ENCODE measurements at places on chromosomes 6 and 20.
A peak's percentile ranks its signal among the peaks of the same experiment; 100 is the strongest.

DNA sequence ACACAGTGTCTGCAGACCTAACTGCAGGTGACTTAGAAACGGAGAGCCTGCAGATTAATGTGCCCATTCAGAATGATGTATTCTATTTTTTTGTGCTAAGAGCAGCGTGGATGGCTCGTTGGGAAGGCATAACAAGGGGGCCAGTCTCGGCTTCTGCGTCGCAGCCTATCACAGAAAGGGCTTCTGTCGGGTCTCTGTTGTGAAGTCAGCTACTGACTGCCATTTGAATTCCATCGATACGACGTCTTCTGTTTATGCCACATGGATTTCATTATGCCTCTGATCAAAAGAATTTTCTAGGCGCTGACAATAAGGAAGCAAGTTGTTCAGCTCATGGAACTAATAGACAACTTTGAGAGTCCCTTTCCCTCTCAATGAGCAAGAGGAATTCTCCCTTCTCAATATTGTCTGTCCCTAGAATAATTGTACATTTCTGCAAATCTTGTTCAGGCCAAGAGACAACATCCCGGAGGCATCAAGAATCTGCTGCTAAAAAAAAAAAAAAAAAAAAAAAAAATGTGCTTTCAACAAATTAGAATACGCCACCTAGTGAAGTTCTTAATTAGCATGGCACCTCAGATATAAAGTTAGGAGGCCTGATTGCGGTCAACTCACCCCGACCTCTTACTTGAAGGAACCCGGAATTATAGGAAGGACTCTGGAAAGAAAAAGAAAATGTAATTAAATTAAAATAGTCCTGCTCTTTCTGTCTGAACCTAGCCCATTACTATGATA lies 223.9 kb downstream of the TSHZ2 start:
- no peak for DNase-seq

- no peak for DNase-seq
Observed at GRCh38 chr6:32833664-32834063, 4.9 kb downstream of the TAP2 start.

GRCh38 chr6:105790635-105791034 lies 295.5 kb upstream of the PRDM1 start:
- no peak for DNase-seq

DNA sequence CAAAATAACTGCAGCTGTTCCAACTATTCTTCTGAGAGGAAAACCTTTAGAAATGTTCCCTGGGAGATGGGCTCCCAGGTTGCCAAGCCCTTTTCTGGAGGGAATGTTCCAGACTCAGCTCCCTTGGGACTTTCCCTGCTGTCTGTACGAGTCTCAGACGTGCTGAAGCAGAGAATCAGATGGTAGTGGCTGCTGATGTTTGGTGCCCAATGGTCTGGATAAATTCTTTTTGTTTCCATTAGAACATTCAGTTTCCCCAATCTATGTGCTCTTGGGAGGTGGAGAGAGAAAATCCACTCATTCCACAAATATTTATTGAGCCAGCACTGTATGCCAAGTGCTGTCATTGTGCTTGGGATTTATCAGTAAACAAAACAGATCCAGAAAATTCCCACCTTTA lies 40.0 kb downstream of the SNHG17 start:
- no peak for DNase-seq

DNA sequence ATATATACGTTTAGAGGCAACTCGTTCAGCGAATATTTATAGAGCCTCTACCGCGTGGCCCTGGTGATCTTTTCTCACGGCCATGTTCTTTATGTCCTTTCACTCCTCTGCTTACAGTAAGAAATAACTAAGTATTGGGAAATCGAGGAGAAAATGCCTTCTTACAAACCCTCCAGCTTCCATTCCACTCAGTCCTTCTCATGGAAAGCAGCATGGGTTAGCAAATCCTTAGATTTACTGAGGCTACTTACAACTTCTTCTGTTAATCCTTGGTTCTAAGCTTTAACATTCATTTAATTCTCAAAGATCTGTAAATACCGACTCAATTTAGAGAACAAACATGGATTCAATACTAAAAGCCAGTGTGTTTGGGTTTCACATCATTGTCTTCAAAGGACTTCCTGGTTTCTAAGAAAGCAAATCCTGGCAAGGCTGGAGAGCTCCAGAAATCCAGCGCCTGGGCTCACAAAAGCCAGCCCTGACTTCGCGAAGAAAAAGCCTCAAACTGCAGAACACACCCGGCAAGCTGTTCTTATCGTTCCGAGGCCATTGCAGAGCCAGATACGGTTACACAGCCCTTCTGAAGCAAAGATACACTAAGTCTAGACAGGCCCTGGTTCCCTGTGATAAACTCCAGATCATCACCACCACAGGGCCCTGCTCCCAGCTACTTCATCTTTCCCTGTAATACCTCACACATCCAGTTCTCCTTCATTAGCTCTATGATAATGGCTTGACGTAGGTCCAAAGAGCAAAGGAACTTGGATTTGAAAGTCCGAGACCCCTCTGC lies 19.2 kb downstream of the AGPAT4 start:
- DNase-seq, result no peak

GRCh38 chr6:43823879-43824702 lies 54.1 kb downstream of the VEGFA start:
- no peak for DNase-seq

- DNase-seq, result no peak
Observed at GRCh38 chr6:3825331-3825831, 23.8 kb upstream of the FAM50B start.

DNA sequence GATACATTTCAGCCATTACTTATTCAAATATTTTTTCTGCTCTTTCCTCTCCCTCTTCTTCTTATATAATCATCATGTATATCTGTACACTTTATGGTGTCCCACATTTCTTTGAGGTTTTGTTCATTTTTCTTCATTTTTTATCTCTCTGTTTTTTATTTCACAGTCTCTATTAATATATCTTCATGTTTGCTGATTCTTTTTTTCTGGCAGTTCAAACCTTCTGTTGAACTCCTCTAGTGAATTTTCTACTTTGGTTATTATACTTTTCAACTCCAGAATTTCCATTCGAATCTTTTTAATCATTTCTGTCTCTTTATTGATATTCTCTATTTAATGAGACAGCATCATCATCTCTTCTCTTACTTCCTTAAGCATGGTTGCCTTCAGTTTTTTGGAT lies 38.9 kb upstream of the FOXC1 start:
- DNase-seq, result no peak

DNA sequence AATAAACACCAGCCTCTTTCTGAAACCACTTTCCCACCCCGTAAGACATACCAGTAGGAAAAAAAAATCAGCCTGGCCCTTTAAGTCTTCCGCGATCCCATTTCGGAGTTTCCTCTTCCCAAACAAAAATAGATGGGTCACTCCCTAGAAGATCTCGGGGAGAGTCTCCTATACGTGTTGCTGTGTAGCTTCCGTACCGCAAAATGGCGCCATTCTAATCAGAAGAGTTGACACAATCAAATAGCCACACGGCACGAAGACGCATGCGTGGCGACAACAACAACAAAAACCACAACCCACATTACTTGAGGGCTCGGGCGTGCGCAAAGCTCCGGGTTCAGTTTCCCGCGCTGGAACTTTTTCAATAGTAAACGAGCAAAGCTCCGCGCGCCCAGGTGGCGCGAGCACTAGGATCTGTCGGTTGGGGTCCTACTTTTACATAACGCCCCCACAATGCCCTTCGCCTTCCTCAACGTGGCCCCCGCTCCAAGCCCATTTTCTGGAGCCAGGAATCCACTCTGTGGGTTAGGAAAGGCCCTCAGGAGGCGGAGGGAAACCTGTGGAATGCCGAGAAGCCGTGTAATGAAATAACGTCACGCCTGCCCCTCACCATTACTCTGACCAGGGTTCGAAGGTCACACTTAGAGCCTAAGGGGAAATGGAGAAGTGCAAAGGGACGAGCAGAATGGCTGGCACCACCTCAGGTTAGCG lies at the start of gene GPANK1:
Gene GPANK1 (minus strand): TSS at position 208 of the 711 bp plus-strand sequence. CDS start 519 bp downstream, outside the sequence.
- peak; percentile 89 for DNase-seq

DNA sequence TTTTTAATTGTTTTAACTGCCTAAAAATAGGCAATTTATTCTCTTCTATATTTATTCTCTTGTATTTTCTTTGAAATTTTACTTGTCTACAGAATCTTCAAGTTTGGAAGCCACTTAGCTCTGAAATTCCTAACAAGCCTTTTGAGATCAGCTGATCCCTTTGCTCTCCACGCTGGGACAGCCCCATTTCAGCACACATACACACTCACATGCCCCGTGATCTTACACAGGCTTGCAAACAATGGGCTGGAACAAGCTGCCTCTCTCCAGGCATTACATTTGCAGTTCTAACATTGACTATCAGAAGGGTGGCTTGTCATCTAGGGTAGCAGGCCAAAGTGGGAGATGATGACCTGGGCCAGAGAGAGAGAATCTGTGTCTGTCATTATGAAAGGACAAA lies 62.1 kb upstream of the RAB32 start:
- no peak for DNase-seq

GRCh38 chr6:53539561-53539960 lies 5.3 kb downstream of the GCLC start:
- no peak for DNase-seq

GRCh38 chr6:119669221-119669620 lies 319.7 kb upstream of the MAN1A1 start:
- no peak for DNase-seq

DNA sequence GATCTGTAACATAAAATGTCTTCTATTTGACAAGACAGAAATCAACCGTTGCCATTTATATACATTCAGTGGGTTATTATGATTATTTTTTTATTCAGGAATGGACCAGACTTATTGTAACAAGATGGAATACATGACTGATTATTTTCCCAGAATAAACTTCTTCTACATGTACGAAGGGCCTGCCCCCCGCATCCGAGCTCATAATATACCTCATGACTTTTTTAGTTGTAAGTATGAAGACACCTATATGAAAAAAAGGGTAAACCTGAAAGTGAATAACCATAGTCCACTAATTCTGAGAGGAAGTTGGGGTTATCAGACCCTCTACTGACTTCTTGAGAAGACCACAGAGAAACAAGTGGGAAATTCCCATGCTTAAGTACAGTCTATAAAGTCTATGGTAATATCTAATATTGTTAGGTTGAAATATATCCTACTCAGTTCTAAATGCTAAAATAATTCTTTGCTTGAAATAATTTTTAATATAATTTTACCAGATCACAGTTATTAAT lies 15.9 kb downstream of the OR2A4 start:
- no peak for DNase-seq

DNA sequence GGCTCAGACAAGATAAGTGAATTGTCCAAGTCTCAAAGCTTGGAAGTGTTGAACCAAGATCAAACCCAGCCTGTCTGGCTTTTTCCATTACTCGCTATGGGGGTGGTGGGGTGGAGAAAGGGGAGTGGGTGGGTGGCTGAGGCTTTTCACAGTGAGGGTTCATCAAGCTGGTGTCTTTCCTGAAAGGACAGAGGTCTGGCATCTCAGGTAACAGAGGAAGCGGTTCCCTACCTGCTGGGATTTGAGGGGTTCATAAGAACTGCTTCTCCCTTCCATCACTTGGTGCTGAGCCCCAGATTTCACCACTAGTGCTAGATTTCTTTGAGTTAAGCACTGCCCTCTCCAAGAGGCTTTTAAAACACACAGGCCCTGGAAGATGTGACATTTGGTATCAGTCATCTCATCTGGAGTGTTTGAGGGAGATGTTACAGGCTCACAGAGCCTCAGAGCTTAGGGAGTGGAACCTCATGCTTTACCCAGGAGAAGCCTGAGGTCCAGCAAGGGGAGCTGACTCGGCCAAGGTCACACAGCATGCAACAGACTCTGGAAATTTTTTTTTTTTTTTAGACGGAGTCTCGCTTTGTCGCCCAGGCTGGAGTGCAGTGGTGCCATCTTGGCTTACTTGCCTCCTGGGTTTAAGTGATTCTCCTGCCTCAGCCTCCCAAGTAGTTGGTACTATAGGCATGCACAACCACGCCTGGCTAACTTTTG lies 6.0 kb upstream of the VEGFA start:
- DNase-seq, result no peak

DNA sequence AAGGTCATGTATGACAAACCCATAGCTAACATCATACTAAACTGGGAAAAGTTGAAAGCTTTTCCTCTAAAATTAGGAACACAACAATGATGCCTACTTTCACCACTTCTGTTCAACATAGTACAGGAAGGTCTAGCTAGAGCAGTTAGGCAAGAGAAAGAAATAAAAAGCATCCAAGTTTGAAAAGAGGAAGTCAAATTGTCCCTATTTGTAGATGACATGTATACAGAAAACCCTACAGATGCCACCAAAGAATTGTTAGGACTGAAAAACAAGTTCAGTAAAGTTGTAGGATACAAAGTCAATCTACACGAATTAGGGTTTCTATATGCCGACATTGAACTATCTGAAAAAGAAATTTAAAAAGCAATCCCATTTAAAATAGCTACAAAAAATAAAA lies 89.4 kb upstream of the GLP1R start:
- no peak for DNase-seq

DNA sequence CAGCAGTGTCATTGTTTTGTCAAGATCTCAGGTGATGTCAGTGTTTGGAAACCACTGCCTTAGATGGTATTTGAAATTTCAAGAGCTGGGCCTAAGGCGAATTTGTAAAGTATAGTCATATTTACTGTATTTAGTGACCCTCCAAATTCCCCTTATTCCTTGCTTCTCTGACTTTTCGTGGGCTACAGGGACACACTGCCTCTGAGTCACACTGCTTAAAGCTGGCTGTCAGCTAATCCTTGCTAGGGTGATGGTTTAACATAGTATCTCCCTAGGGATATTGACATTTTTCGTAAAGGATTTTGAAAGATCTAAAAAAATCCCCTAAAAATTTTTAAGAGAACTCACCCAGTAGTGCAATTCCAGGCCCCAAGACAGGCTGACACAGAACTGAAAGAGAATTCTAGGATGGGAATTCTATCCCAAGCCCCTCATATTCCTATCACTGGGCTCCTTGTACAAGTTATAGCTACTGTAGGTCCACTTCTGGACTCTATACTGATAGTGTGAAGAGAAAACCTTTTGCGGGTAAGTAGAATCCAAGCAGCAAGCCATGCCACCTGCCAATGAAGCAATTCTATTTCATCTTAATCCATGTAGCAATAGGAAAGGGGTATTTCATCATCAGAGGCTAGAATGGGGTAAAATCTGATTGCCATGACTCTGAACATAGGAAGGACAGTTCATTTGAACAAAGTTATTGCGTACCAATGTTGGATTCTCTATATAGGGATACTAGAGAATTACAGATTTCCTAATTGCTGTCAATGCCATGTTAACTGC lies 4.3 kb downstream of the BMP6 start:
- DNase-seq, result no peak

- no peak for DNase-seq
Observed at GRCh38 chr6:35755278-35755924, 18.6 kb downstream of the ARMC12 start.

- DNase-seq, result peak; percentile 54
Observed at GRCh38 chr6:166253281-166253681, 54.9 kb downstream of the PRR18 start.

DNA sequence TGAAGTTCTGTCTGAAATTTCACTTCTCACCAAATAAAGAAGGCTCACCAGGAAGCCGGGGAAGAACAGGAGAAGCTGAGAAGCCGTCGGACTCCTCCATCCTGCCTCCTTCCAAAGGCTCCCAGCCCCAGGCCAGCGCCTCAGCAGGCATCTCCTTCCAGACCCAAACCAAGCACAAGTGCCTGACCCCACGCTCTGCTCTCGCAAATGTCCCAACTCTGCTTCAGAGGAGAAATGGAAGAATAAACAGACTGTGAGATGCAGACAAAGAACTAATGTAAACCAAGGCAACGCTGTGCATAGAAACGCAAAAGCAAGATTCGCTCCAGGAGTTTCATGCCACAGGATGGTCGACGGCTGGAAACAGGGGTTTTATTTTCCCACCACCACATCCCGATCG lies 100.3 kb upstream of the EXOC2 start:
- no peak for DNase-seq

GRCh38 chr20:23008667-23009066 lies 26.4 kb upstream of the SSTR4 start:
- no peak for DNase-seq

Data from activated naive CD4-positive, alpha-beta T cell treated with Interleukin-2 at 50 U/mL for 16 hours (primary cell).